Activated CD8-positive, alpha-beta memory T cell treated with anti-CD3 and anti-CD28 coated beads for 4 hours (primary cell): ENCODE measurements at places on chromosomes 2 and 18.

GRCh38 chr2:24543252-24543651, 52.2 kb downstream of the NCOA1 start:
- no peak for DNase-seq

GRCh38 chr18:12606592-12607315, 51.2 kb downstream of the SPIRE1 start:
- no peak for DNase-seq

DNA sequence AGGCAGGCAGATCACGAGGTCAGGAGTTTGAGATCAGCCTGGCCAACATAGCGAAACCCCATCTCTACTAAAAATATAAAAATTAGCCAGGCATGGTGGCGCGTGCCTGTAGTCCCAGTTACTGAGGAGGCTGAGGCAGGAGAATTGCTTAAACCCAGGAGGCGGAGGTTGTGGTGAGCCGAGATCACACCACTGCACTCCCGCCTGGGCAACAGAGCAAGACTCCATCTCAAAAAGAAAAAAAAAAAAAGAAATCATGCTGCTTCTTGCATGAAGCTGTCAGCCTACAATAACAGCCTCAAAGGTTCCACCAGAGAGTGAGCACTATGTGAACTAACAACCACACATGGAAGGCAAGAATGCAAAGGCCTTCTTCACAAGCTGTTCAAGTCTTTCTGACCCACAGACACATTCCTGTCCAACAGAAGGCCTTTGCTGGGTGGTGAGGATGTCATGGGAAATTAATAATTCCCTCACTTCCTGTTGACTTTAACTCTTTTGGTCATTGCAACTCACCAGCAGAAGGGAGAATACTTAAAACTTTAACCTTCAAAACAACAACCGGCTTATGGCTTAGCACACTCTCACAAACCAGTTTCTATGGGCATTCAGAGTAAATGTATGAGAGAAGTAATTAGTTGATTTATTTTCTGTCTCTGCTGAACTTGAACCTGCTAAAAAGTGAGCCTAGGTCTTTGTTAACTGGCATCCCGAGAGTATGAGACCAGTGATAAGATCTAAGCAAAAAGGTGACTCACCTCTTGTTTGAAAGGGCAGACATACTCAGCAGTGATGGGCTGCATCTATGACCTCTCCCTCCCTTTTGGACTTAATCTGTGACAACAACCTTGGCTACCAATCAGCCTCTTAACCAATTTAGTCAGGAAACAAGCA, 11.8 kb downstream of the PLEKHM3 start:
- no peak for DNase-seq

GRCh38 chr18:4405965-4406364, 49.1 kb downstream of the DLGAP1 start:
- DNase-seq, result no peak

GRCh38 chr18:70221915-70222278, 16.4 kb upstream of the RTTN start:
- DNase-seq, result no peak

GRCh38 chr2:44777537-44777936, 164.0 kb upstream of the SIX3 start:
- no peak for DNase-seq

DNA sequence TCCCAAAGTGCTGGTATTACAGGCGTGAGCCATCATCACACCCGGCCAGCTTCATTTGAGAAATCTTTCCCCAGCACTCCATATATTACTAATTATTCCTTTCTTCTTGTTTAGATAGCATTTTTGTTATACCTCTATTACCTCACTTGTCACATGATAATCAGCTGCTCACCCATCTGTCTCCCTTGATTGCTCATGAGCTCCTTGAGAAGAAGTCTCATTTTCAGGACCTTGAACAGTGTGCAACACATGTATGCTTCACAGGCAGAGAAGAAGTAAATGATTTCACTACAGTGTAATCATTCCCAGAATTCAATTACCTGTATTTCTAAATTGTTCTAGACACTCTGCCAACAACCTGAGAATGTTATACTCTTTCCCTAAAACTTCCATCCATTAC, 6.2 kb downstream of the PAIP2B start:
- DNase-seq, result no peak

DNA sequence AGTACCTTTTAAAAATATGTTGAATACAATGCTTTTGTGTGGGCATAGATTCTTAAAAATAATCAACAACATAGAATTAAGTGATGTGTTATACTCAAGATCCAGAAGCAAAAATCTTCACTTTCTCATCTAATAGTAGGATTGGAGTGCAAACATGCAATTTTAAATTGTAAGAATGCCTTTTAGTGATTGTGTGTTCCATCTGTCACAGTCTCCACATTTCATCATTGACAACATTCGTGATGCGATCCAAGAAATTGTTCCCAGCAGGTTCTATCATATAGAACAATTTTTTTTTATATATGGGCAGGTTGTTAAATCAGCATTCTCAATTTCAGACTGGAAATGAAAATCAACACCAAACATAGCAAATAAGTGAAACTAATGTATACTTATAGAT, 1671.8 kb upstream of the SLC39A10 start:
- no peak for DNase-seq

DNA sequence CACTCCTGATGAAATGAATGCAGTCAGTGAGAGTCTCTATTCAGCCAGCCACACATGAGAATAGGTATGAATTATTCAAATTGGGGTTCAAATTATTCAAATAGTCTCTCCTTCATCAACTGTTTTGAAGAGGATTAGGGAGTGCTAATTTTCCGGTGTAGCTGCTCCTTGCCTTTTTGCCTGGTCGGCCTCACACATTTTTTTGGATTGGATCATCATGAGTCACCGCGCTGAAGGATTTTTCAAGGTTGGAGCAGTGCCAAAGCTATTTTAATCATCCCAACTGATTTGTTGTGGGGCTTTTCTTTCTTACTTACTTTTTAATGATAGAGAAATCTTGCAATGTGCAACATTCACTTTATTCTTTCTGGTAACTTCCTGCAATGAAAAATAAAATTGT, 2.4 kb upstream of the DTNA start:
- no peak for DNase-seq

DNA sequence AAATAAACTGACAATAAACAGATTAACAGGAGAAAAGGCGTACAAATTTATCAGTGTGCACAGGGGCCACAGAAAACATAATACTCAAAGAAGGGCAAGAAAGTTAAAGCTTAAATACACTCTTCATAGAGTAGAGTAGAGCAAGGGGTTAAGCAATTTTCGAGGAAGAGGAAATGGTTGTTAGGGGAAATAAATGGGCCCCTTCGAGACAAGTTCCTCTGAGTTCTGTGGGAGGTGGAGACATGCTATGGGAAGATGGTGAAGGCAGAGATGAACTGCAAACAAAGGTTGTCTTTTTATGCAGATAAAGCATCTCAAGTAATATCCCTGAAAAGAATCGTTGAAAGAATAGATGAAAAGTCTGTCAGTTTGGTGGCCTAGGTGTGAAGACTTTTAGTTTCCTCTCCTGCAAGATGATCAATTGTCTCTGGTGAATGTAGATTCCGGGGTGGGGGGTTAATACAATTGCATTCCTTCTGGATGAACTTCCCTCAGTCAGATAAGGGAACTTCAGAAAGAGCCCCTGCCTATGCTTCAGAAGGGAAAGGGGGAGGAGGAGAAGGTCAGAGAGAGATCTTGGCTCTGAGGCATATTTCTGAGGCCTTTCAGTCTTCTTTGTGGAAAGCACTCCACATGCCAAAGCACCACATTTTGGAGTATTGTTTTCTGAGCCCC, 127.0 kb downstream of the METTL4 start:
- DNase-seq, result no peak

- DNase-seq, result no peak
These were observed 133.8 kb downstream of the MEMO1 start for GRCh38 chr2:31877008-31877407.

DNA sequence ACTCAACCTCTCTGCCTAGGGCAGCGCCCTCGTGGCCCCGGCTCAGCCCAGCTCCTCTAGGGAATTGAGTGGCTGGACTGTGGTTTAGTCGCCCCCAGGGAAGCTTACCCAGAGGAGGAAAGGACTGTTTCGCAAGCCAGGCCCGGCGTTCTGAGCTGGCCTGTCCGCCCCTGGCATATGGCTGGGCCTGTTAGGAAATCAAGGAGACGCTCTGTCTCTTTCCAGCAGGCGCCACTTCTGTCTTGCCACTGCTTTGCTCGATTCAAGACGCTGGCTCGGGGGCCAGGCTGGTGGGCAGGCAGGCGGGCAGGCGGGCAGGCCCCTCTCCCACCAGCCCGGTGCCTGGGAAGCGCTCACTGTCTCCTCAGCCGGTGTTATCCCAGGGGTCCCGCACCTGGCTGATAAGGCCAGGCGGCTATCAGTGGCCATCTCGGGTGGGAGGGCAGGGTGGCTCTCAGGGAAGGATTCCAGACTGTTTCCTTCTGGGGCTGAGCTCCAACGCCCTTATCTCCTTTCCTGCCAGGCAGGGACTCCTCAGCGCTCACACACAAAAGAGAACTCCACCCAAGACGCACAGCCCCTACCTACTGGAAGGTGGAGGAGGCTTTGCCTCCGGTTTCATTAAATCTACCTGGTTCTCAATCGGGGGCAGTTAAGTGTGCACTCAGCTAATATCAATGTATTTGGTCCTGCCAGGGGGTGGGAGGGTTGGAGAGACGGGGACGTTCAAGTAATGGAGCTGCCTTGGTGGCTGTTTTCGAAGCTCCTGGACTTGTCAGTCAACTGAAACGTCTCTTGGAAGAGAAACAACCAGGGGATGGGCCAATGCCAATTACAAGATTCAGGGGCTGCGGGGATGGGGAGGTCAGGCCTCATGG, 109.1 kb downstream of the SMAD7 start:
- no peak for DNase-seq

DNA sequence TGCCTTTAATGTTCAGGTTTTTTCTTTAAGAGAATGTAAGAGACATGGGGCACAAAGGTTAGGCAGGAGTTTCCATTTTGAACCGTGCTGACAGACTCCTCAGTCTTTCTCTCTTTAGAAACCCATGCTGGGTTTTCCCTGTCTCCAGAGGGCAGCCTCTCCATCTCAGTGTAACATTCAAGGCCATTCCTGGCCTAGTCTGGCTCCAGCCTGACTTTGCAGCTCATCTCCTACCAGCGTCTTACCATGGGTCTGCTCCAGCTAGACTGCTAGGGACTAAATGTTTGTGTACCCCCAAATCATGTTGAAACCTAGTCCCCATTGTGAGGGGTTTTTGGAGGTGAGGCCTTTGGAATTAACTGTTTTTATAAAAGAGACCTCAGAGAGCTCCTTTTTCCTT, 9.8 kb upstream of the CLIP4 start:
- DNase-seq, result no peak

DNA sequence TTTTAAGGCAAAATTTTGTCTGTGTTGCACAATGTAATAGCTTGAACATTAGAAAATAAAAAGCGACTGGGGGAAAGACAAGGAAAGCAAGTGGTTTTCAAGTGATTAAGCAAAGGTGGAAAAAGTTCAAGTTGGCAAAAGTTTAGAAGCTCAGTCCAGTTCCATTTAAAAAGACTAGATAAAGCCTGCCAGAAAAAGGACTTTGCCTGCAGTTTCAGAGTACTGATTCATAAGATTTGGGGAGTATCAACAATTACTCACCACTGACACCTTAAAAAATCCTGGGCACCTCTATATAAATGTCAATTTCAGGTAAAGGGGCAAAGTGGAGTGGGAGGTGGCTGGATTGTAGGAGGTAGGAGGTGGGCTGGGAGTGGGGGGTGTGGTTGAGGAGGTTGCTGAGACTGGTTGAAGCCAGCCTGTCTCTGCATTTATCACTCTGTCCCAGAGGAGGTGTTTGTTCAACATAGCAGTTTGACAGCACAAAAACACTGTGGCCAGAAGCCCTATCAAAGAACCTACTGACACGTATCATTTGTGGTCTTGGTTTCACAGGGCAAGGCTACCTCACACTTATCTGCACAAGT, 14.6 kb downstream of the ZEB2 start:
- no peak for DNase-seq

DNA sequence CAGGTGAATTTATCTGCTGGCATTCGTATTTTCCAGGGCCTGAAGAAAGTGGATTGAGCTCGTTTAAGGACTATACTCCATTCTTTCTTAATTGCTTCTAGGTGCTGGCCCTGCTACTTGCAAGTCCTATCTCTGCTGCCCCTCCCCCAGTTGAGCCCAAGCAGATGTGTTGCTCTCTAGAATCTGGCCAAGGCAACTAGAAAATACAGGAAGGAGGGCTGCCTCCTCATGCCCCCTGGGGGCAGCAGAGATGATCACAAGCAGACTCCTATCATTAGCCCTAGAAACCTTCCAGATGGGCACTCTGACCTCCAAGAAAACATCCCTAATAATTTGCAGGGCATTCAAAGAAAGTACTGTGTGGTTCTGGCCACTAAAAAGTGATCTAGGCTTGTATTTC, 72.5 kb upstream of the CYP26B1 start:
- no peak for DNase-seq

- no peak for DNase-seq
These were observed 46.0 kb downstream of the ACAA2 start for GRCh38 chr18:49767111-49768050.

DNA sequence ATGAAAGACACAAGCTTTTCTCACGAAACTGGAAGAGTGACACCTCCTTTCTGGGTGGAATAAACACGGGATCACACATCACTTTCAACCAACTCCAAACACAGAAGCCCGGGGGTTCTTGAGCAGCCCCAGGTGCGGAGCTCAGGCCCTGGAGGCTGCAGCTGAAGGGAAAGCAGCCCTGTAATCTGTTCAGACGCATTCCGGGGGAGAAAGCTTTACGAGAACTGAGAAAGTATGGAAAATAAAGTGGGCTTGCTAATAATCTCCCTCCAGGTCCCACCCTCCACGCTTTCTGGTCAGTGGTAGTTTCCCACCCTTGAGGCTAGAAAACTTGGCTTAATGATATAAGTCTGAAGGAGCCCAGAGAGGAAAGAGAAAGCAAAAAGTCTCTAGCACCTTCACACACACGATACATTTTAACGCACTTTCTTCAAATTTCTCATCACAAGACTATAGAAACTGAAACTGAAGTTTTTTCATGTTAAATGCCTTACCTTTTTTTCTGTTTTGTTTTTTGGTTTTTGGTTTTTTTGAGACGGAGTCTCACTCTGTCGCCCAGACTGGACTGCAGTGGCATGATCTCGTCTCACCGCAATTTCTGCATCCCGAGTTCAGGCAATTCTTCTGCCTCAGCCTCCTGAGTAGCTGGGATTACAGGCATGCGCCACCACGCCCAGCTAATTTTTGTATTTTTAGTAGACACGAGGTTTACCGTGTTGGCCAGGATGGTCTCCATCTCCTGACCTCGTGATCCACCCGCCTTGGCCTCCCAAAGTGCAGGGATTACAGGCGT, 141.3 kb downstream of the AFF3 start:
- no peak for DNase-seq

DNA sequence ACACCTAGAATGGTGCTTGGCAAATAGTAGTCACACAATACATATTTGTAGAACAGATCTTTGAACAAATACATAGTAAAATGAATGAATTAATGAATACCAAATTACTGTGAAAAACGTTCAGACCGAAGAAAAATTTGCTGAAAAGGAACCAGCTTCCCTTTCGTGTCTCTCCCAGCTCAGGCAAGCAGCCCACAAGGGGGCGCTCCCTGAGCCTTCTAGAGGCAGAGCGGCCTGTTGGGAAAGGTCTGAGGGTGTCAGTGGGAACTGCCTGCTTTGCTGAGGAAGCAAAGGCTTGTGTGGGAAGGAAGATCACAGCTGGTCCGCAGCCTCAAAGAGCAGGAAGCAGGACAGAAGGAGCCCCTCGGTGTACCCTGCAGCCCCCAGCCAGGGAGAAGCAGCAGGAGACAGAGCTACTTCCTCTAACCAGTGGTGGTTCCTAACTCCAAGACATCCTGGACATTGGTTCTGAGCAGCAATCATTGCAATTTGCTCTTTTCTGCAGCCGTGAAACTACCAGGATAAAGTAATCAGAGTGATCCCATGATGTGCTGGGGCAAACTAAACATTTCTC, 231.1 kb downstream of the ANKRD30B start:
- DNase-seq, result no peak

GRCh38 chr2:195338856-195339255, 318.2 kb upstream of the SLC39A10 start:
- DNase-seq, result no peak
